CD4-positive, alpha-beta memory T cell (primary cell): ENCODE measurements at places on chromosomes 13 and 19. TPM values are rescaled to one million over a fixed set of nuclear protein-coding genes. Genes with fewer than 3 reads are reported as not detected.

DNA sequence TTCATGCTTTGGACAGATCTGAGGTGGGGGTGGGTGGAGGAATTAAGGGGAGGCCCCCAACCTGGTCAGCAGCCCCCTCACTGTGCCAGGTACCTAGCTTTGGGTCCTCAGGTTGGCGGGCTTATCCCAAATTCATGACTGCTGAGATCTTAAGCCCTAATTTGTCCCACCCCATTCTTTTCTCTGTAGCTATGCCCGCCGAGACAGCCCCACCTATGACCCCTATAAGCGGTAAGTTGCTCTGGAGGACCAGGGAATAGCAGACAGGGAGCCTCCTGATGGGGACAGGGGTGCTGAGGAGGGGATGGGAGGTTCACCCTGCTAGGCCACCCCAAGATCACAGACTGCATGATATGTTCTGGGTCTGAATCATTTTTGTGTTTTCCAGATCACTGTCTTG, 14.3 kb downstream of the ZNF296 start:
- no peak for DNase-seq

- no peak for DNase-seq
Observed at GRCh38 chr13:35485424-35485823, 8.9 kb upstream of the MAB21L1 start.

DNA sequence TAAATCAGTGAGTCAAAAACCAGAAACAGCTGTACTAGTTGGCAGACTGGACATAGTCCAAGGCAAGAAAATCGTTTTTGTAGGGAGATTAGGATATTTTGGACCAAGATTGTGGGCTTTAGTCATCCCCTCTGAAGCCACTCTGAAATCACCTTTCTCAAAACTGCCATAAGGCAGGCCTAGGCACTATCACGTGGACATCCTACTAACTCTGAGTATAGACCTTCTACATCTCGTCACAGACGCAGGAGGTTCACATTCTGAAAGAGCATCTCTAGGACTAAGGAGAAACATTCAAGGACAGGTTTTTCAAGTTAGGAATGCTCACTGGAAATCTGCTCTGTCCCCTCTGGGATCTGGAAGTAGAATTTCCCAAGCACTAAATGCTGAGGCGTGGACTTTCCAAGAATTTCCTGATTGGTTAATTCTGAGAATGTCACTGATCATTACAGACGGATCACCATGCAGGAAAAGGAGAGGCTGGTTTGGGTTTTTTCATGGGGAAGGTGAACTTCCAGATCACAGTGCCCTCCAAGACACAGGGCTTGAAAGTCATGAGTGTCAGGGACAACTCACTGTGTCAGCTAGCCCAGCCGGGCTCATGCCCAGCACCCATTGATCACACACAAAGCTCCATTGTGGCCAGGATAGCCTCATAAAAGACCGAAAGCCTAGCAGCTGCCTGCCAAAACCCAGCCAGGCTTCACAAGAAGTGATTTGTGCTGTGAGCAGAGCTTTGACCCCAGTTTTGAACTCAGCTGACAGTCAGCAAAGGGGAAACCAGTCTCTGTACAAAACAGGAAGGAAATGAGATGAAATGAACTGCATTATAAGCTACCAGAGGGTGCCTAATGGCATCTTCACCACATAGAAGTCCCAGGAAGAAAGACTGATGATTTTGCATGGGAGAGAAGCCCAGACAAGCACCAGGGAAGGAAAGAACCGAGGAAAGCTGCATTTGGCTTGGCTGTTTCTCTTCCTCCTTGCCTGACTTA, 2.7 kb upstream of the RUBCNL start:
- peak; percentile 10 for DNase-seq

DNA sequence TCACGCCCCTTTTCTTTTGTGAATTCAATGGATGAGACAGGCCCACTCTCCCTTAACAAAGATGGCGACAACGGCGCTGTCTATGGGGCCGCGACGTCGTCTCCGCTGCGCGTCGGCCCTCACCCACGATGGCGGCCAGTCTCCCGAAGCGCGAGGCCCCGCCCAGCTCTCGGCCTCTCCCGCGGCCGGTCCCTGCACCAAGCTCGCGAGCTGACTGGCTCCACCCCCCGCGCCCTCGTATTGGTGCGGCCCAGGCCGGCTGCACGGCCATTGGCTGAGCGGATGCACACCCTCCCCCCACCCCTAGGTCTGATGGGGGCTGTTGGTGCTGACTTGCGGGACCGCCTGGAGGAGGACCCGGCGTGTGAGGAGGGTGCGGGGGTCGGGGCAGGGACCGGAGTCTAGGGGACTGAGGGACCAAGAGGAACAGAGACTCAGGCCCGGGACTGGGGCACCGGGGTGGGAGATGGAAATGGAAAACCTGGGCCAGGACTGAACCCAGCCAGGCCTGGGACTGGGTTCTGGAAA, 4.8 kb downstream of the SPHK2 start:
- DNase-seq: peak; percentile 90

The NR2F6 gene
- 7.1 TPM for total RNA-seq

GRCh38 chr13:24618011-24618955, 61.9 kb upstream of the ATP12A start:
- peak; percentile 52 for DNase-seq

The CLEC4G gene
- total RNA-seq: not detected

DNA sequence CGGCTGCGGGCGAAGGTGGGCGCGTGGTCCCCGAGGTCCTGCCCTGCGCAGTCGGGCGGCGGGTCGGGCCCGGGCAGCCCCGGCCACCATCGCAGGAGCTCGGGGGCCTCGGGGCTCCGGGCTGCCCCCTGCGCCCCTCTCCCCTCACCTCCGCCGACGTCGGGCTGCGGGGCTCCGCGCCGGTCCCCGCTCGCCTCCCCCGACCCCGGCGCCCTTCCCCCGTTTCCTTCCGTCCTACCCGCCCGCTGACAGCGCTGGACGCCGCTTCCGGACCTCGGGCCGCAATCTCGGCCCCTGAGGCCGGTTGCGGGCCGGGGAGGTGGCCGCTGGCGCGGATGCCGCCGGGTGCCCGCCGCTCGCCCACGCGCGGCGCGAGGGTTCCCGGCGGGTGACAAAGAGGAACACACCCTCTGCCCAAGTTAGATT, 720 bp downstream of the FARP1 start:
- no peak for DNase-seq
